ENCODE measurements at places on chromosomes 13 and 19.

GRCh38 chr19:3094601-3095440, 659 bp downstream of the GNA11 start:
- no peak for DNase-seq

- no peak for DNase-seq
Observed at GRCh38 chr19:10404888-10405820, 1.8 kb upstream of the CDC37 start.

DNA sequence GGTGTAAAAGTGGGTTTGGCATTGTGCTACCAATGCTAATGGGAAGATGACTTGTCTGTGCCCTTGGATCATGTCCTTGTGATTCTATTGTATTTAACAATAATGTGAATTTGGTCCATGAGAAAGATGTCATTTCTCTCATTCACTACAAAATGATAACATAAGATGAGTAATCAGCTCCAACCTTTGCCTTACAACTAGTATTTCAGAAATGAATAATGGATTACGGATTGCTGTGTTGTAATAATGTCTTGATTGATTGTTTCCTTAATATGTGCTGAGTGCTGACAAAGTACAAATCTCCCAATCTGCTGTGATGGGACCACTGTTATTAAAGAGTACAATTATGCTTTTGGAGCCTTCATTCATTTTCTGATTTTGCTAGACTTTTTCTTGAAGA, 375.0 kb downstream of the PCDH9 start:
- DNase-seq, result no peak

- no peak for DNase-seq
Observed at GRCh38 chr13:24605923-24606372, 74.3 kb upstream of the ATP12A start.

DNA sequence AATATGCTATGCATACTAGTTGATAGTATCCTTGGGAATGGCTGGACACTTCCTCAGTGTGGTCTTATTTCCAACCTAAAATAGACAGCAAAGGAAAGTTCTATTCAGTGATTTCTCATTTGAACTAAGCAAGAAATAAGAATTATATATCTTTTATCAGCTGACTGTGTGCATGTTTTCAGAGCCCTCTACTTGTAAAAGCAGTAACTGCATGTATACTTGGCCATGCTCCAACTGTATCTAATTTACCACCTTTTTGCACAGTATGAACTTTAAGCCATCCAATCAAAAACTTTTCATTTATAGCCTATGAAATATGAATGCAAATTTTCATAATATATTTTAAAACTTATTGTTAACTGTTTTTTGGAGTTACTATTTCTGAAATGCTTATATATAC, 136.4 kb upstream of the PCDH9 start:
- DNase-seq, result no peak

GRCh38 chr19:55285229-55285890, 1.6 kb downstream of the BRSK1 start:
- no peak for DNase-seq

- DNase-seq, result peak; percentile 36
Observed at GRCh38 chr19:14347999-14348889, 33.0 kb upstream of the ADGRE5 start.

GRCh38 chr13:33767140-33767539, 50.8 kb upstream of the RFC3 start:
- DNase-seq, result no peak

DNA sequence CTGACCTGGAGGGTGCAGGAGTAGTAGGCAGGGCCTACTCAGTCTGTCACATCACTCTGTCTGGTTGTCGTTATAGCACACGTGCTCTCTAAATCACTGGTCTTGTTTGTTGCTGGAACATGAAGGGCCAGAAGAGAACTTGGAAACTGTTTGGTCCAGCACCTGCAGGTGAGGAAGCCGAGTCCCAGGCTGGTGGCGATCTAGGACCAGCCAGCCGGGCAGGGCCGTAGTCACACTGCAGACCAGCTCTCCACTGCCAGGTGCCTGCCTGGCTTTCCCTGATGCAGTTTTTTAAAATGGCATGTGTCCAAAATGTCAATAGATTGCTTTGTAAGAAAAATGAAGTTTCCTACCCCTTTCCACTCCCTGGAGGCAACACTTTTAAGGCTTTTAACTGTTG, 53.7 kb downstream of the GGACT start:
- DNase-seq, result no peak

GRCh38 chr19:4042731-4043082, 24.0 kb downstream of the ZBTB7A start:
- DNase-seq, result no peak

DNA sequence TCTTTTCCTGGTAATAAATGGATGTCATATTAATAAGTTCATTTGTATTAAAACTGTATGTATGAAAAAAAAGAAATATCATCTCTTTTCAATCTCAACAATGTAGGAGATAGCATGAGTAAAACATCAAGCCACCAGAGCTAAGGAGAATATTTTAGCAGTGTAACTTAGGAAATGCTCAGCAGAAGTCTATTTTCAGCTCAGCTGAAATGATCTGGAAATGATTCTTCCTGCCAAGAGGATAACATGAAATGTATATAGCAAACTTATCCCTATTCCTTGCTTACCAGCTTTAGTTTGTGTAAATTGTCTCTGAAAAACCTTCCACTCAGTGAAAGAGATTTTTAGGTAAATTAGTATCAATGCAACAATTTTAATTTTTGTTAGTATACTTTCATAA, 1194.4 kb downstream of the SLITRK1 start:
- DNase-seq, result no peak

DNA sequence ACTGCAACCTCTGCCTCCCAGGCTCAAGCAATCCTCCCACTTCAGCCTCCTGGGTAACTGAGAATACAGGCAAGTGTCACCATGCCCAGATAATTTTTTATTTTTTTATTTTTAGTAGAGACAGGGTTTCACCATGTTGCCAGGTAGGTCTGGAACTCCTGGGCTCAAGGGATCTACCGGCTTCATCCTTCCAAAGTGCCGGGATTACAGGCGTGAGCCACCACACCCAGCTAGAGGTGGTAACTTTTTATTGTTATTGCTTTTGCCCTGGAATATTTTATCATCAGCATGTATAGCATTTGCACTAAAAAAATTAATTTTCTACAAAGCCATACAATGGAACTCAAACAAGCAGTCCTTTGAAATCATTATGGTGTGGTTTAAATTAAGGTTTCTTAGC, 14.0 kb downstream of the HAUS8 start:
- no peak for DNase-seq

- DNase-seq, result peak; percentile 60
Observed at GRCh38 chr19:35044317-35045117, 3.0 kb downstream of the HPN start.

GRCh38 chr13:43567608-43568007, 219.2 kb downstream of the ENOX1 start:
- DNase-seq, result no peak

GRCh38 chr13:45763419-45763818, 61.3 kb downstream of the CBY2 start:
- DNase-seq, result no peak

GRCh38 chr13:105333416-105333815, 1202.0 kb downstream of the EFNB2 start:
- DNase-seq, result no peak

- DNase-seq, result no peak
Observed at GRCh38 chr13:32988608-32989289, 27.5 kb upstream of the KL start.

DNA sequence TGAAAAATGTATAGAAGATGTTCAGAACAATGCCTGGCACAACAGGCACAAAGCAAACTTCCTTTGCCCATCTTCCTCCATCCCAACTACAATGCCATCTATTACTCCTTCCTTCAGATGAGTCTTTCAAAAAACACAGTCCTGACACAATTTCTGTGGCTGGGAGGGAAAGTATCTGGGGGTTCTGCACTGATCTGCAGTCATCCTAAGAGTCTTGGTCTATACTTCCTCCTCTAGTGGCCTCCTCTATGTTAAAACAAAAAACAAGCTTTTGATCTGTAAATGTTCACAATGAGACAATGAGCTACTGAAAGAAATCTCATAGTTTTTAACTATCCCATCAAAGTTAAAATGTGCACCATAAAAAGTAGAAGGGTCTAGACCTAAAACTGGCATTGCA, 44.8 kb downstream of the USP12 start:
- no peak for DNase-seq

DNA sequence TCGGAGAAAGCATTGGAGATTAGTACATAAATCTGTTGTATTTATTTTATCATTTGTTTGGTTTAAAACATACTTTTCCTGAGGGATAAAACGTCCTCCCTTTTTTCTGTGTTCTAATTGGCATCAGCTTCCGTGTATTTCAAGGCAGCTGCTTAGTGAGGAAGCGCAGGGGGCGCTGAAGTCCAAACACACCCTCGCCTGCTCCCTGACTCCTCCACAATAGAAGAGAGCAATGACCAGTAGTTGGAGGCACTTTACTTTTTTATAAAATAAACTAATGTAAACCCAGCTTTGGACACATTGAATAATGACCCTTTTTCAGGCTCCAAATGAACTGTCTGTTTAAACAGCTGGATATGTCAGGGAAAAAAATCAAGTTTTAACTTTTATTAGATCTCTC, 79.9 kb downstream of the RNASEH2B start:
- DNase-seq, result no peak

DNA sequence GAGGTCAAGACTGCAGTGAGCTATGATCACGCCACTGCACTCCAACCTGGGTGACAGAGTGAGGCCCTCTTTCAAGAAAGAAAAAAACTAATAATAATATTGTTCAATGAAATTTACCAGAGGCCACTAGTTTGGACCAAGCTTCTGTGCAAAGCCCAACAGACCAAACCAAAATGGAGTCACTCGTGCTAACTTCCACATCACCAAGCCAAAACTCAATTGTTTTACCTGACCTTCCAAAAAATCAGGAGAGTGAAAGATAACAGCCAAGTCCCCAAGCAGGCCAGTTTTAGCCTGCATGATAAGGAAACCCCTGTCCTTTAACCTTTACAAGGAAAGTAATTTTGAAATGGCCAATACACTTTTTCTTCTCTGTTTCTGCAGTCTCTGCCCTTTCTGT, 20.0 kb downstream of the LYPD3 start:
- DNase-seq, result no peak

DNA sequence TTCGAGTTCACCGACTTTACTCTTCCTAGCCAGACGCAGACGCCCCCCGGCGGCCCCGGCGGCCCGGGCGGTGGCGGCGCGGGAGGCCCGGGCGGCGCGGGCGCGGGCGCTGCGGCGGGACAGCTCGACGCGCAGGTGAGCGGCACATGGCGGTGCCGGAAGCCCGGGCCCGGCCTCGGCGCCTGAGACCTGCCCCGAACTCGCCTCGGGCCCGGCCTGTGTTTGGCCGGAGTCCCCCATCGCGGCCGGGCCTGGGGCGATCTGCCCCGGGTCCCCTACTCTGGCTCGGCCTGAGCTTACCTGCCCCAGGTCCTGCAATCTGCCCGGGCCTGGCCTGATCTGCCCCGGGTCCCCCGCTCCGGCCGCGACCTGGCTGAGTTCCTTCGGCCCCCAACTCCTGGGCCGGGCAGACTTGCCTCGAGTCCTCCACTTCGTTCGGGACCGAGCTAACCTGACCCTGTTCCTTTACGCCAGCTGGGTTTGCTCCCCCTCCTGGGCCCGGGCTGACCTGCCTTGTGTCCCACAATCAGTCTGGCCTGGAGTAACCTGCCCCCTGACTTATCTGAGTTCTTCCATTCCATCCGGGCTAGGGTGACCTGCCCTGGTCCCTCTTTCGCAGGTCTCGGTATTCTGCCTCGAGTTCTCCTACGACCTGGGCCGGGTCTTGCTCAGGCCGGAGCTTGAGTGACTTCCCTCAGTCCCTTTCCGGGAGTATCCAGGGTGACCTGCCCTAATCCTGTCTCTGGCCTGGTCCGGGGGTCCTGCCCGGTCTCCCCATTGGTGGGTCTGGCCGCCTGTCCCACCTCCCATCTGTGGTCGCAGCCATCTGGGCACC, 764 bp downstream of the UPF1 start:
- no peak for DNase-seq

DNA sequence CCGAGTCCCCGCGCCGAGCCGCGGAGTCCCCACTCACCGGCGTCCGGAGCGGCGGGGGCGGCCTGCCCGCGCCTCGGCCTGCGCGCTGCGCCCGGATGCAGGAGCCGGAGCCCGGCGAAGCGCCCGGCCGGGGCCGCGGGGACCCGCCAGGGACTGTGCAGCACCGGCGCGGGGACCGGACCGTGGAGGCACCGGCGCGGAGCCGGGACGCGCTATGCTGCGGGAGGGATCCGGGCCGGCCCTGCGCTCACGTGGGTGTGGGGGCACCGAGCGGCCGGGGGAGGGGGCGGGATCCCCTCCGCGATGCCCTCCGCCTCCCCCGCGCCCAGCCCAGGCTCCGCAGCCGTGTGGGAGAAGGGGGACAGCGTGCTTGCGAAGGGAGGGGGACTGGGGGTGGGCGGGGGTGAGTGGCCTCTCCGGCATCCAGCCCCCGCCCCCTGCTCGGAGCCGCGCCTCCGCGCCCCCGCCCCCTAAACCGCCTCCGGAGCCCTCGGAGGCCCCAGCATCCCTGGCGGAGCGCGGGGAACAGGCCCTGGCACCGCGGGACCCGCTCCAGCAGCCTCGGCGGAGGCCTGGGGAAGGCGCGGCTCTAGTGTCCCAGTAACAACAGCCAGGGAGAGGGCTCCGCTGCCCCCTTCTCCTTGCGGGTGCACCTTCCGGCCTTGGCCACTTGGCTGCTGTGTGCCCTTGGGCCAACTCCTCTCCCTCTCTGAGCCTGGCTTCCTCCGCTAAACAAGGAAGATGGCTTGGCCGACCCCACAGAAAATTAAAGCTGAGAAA, at the start of gene SLC1A6:
Gene SLC1A6 (minus strand): TSS at position 389 of the 780 bp plus-strand sequence. CDS start 6,954 bp downstream, outside the sequence.
- DNase-seq, result no peak

- no peak for DNase-seq
Observed at GRCh38 chr13:28659621-28659970, 666 bp downstream of the POMP start.

GRCh38 chr13:40056898-40057619, 401.6 kb downstream of the COG6 start:
- no peak for DNase-seq

DNA sequence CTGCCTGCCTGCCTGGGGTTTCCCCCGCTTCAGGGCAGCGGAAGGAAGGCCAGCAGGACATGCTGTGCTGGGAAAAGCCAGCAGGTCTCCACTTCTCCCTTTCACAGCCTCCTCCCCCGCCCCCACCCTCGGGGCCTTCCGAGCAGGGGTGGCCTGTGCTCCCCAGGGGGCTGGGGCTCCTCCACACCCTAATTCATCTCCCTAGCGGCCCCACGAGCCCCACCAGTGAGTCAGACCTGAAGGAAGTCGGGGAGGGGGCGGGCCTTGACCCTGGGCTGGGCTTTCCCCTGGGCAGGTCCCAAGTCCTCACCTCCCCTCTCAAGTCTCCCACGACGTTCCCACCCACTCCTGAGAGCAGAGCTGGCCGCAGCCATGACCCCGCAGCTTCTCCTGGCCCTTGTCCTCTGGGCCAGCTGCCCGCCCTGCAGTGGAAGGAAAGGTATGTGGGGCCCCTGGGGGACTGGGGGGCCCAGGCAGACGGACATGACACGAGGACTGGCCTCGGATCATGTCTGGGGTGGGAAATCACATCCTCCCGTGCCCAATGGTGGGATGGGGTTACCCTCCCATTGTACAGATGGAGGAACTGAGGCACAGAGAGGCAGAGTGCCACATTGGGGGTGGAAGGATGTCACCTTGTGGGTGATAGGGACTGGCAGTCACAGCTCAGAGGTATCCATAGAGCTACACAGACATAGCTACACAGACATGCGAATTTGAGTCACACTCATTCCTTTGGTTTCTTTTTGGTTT, at the start of gene EBI3:
Gene EBI3 (plus strand): TSS at position 345 of the 753 bp plus-strand sequence. CDS start 28 bp downstream, at position 373.
- peak; percentile 14 for DNase-seq

- no peak for DNase-seq
Observed at GRCh38 chr19:47418692-47419029, 666 bp downstream of the MEIS3 start.

All from hippocampal formation (tissue), 2 donors.